SJSA1 (cell line): ENCODE measurements at places on chromosomes 6 and 20.

- DNase-seq: no peak
- H3K4me3 ChIP-seq: no peak overlapping the region
- no peaks in the 10 kb centered on the region for H3K27me3 ChIP-seq
- H3K27ac ChIP-seq: no peak overlapping the region
Observed at GRCh38 chr6:13812359-13812642, 2.1 kb downstream of the MCUR1 start.

- H3K36me3 ChIP-seq: no peaks in the 10 kb centered on the region
- peak overlapping the region; percentile 22; the same call in 1 of the 2 replicates for H3K27ac ChIP-seq
- no peak overlapping the region for H3K4me3 ChIP-seq
- peaks cover 16% of the 10 kb centered on the region for H3K4me1 ChIP-seq
- no peaks in the 10 kb centered on the region for H3K27me3 ChIP-seq
Observed at GRCh38 chr20:56422076-56422823, 10.2 kb downstream of the CASS4 start.

DNA sequence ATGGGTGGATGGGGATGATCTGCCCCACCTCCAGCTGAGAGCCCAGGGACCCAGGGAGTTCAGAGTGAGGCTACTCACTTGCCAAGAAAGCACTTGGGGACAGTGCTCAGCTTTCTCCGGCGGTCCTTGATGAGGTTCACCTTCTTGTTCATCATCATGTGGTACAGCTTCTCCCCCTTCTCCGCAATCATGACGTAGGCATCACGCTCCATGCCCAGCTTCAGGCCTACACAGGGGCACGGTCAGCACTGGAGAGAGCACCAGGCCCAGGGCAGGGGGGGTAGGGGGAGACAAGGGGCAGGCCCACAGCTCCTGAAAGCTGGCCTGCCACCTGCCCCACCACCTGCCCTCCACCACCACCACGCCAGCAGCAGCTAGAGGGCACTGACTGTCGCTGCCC lies 139.2 kb downstream of the PREX1 start:
- no peak overlapping the region for H3K27ac ChIP-seq
- DNase-seq: no peak
- H3K4me3 ChIP-seq: no peak overlapping the region
- H3K4me1 ChIP-seq: no peaks in the 10 kb centered on the region

- H3K4me1 ChIP-seq: peaks cover 28% of the 10 kb centered on the region
- no peaks in the 10 kb centered on the region for H3K36me3 ChIP-seq
- no peak overlapping the region for H3K27ac ChIP-seq
- H3K4me3 ChIP-seq: no peak overlapping the region
- no peaks in the 10 kb centered on the region for H3K27me3 ChIP-seq
Observed at GRCh38 chr6:151260205-151260604, 20.4 kb downstream of the AKAP12 start.

- H3K4me1 ChIP-seq: peaks cover 5% of the 10 kb centered on the region; the same call in 1 of the 2 replicates
- H3K4me3 ChIP-seq: no peak overlapping the region
- peaks cover 7% of the 10 kb centered on the region; the same call in 1 of the 2 replicates for H3K36me3 ChIP-seq
- no peak for DNase-seq
Observed at GRCh38 chr6:143457563-143458359, 7.2 kb downstream of the PEX3 start.

- no peak overlapping the region for H3K27ac ChIP-seq
- peaks cover 23% of the 10 kb centered on the region; the same call in 1 of the 2 replicates for H3K4me1 ChIP-seq
- H3K4me3 ChIP-seq: no peak overlapping the region
- no peaks in the 10 kb centered on the region for H3K27me3 ChIP-seq
Observed at GRCh38 chr20:23371496-23371895, 9.5 kb downstream of the GZF1 start.

DNA sequence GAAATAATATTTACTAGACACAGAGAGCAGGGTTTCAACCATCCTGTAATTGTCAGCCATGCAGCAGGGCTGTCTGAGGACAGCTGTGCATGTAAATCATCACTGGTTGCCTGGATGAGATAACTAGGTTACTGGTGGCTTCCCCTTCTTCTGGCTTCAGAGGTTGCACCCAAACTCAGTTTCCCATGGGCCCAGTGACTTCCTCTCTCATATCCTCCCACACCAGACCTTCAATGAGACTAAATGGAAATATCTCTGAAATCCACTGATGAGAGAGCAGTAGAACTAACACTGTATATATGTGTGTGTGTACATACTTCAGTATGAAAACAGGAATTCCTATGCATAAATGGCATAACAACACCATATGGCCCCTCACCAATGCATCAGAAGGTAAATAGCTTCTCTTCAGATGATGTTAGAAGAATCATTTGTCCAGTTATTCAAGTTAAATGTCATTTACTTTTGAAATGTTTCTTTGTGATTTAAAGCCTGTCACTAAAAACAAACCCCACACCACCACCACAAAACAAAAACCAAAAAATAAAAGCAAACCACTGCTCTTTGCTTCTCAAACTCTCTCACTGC lies 51.0 kb upstream of the IL20RA start:
- no peak overlapping the region for H3K27ac ChIP-seq
- H3K4me3 ChIP-seq: no peak overlapping the region
- no peaks in the 10 kb centered on the region for H3K36me3 ChIP-seq
- no peak for DNase-seq
- no peaks in the 10 kb centered on the region for H3K4me1 ChIP-seq
- no peaks in the 10 kb centered on the region for H3K27me3 ChIP-seq

DNA sequence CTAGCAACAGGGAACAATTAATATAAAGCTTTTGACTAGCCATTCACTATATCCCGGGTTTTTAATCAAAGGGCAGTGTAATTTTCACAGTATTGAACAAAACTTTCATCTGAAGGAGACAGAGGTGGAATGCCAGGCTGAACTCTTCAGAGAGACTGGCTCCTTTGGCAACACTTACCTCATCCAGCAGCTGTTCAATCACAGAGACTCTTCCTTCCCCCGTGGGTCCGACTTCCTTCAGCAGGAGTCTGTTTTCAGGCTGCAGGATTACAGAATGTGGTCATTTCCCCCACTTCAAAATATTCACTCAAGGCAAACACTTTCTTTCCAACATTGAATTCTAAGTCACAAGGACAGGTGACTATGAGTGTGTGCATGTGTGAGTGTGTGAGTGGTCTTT lies 76.6 kb downstream of the DZANK1 start:
- no peak overlapping the region for H3K27ac ChIP-seq
- DNase-seq: no peak
- H3K4me3 ChIP-seq: no peak overlapping the region
